ENCODE measurements at places on chromosomes 4 and X. TPM values are rescaled to one million over a fixed set of nuclear protein-coding genes. Genes with fewer than 3 reads are reported as not detected.

Gene EFHC2
- 0.05 TPM for total RNA-seq

Gene PAGE4
- not detected for total RNA-seq

Gene EDA2R
- total RNA-seq, result 1.1 TPM

Gene HERC6
- 11.5 TPM for total RNA-seq

Gene YY2
- 3.1 TPM for total RNA-seq

Gene ZNF141
- 12.7 TPM for total RNA-seq

Gene STARD8
- total RNA-seq, result 46.4 TPM

Gene XAGE1A
- total RNA-seq, result not detected

Gene PCDH7
- total RNA-seq, result 0.28 TPM

Gene ALAS2
- total RNA-seq, result not detected

Gene SPARCL1
- 158 TPM for total RNA-seq

Gene C1QTNF7
- not detected for total RNA-seq

Gene MAGEB17
- total RNA-seq, result not detected

Gene TEX13D
- total RNA-seq, result not detected

Gene MAGED2
- 224 TPM for total RNA-seq

Gene UCHL1
- total RNA-seq, result 251 TPM

Gene RXFP1
- total RNA-seq, result not detected

Gene SLC10A6
- total RNA-seq, result 0.85 TPM

Gene NLRP2B
- 0.14 TPM for total RNA-seq

Gene AWAT2
- 1.2 TPM for total RNA-seq

Gene NEIL3
- 2.4 TPM for total RNA-seq

Gene DTHD1
- total RNA-seq, result not detected

Gene OGT
- total RNA-seq, result 92.8 TPM

Gene RHOXF1
- not detected for total RNA-seq
